Stimulated activated CD4-positive, alpha-beta T cell treated with anti-CD3 and anti-CD28 coated beads, Interleukin-2, amount 100 ng/mL, for 24 hours (primary cell): ENCODE measurements at places on chromosomes 3 and 15.

DNA sequence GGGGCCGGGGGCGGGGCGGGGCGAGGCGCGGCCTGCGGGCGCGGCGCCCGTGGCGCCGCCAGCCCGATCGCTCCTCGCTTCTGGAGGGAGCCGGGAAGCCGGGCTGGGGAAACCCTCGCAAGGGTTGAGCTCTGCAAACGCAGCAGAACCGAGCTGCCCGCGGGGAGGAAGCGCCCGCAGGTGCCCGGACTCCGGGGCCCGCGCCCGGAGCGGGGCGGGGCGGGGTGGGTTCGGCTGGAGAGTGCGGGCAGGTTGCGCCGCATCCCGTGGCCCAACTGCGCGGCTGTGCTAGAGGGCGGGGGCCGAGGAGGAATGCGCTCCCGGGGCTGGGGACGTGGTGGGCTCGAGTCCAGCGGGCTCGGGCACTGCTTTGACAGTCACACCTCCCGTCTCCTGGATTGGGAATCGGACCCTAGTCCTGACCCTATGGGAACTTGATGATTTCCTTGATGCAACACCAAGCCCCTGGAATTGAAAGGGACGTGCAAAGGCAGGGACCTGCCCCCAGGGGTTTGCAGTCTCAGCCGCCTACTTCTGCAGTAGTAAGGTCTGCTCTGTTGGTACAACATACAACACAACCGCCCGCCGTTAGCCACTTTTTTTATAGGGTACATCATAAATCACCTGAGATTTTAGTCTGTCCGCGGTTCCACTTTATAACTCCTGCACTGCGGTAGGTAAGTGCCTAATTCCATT, 34.3 kb downstream of the ZBTB38 start:
- peak; percentile 53 for DNase-seq

DNA sequence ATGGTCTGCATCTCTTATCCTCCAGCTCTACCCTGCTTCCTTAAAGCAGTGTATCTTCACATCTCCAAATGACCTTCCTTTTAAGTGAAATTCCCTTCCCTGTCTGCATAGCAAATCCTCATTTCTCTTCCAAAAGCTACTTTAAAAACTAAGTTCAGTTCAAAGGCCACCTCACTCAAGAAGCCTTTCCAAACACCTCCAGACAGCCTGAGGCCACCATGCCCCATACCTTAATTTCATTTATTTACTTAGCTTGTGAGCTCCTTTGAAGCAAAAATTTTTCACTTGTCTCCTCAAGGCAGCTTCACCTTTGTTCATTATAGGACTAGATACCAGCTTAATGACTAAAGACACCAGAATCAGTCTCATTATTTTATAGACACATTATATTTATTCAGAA, 39.4 kb downstream of the PIGB start:
- DNase-seq: no peak

GRCh38 chr3:104554425-104554824, 812.3 kb upstream of the ALCAM start:
- no peak for DNase-seq

DNA sequence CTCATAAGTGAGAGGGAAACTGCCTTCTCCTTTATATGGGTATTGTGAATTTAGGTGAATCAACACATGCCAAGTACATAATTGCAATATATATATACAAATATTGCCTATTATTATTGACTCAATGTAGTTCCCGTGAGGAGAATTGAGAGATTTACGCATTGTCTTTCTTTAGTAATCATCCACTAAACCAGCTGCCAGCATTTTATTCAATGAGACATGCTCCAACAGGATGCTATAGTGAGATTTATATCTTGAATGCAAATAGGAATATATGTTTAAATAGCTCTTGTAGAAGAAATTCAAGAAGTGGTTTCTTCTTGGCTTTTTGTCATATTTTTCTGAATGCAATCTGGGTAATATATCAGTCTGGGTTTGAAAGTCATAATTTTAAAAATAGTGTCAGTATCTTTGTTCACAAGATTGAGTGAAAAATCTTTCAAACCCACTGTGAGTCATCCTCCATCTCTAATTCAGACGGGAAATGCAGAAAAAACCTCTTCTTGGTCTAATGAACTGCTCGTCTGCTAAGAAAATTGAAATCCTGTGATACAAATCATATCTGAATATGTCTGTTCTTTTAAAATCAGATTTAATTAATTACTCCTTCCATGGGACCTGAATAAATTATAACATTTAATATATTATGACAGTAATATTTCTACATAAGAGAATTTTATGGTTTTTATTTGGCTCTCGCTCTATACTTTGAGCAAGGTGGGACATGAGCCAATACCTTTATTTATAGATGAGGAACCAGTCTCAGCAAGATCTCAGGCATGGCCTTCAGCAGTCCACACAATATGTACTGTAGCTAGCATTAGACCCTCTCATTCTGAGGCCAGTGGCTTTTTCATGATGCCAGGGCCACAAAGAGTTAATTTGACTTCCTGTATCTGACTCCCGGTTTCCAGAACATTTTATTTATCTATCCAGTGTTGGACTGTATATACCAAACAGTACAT, 516.0 kb downstream of the GABRG3 start:
- DNase-seq: no peak

- no peak for DNase-seq
Measured at GRCh38 chr15:49748791-49749190, 127.9 kb downstream of the DTWD1 start.

DNA sequence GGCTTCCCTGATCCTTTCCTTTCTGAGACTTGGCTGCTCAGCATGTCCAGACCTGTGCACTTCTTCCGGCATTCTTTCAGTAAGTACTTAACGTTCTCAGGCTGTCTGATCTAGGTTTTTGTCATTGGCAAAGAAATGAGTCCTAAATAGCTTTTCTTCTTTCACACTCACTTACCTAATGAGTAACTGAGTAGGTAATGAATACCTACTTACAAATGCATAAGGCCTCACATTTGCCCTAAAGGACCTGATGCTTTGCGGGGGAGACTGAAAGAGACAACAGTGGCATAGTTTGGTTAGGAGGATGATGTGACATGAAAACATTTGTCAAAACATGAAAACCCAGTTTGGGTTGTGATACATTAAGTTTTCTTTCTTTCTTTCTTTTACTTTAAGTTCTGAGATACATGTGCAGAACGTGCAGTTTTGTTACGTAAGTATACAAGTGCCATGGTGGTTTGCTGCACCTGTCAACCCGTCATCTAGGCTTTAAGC, 516.7 kb upstream of the CFAP20DC start:
- DNase-seq: no peak

DNA sequence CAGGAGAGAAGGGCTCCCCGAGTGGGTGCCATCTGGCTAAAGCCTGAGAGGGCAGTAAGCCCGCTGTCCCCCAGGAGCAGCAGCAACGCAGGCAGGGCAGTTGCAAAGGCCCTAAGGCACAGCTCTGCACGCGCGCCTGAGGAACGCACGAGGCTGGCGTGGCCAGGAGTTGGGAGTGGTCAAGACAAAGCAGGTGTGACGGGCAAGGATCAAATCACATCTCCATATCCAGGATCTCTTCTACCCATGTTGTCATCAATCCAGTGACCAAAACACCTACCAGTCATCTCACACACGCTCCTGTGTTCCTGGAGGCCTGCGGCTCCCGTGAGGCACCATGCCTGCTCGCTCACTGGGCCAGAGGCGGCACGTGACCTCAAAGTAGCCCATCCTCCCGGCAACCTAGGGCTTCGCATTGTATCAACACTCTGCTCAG, 59.5 kb downstream of the ERC2 start:
- no peak for DNase-seq

DNA sequence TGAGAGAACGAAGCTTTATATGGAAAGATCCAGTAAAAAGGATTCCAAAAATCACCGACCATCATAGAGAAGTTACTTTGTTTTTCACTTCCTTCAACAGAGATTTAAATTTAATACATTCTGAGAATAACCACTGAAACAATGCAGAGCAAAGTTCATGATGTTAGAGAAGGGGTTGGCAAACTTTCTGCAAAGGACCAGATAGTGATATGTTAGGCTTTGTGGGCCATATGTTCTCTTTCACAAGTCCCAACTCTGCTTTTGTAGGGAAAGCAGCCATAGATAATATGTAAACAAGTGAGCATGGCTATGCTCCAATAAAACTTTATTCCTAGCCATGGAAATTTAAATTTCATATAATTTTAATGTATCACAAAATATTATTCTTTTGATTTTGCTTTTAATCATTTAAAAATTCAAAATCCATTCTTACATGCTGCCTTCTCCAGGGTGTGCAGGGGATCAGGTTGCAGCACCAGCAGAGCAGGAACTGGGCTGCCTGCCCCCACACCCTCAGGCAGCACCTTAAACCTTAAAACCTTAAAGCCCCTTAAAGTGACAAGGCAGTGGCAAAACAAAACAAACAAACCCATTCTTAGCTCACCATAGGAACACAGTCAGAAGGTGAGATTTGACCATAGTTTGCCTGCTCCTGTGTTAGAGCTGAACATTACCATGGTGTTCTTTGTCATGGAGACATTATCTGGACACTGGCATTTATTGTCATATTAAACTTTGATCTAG, 16.9 kb upstream of the IGSF10 start:
- DNase-seq: no peak
